ENCODE measurements at places on chromosomes 11 and 22.

DNA sequence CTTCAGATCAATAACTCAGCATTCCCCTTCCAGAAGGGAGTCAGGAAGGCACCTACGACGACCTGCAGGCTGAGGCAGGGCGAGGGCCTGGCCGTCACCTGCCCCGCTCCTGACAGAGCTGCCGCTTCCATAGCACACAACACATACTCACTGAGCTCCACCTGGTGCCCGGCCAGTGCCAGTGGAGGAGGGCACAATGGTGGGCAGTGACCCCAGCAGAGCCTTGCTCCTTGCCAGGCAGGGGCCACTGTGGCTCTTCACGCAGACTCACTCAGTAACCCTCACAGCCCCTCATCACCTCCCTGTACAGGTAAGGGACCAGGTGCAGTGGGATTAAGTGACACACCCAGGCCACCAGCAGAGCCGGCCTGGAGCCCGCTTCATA is 24.6 kb downstream of the LRFN4 start:
- DNase-seq, result no peak

- DNase-seq, result no peak
These were observed 83.9 kb upstream of the MTNR1B start for GRCh38 chr11:92885600-92885999.

DNA sequence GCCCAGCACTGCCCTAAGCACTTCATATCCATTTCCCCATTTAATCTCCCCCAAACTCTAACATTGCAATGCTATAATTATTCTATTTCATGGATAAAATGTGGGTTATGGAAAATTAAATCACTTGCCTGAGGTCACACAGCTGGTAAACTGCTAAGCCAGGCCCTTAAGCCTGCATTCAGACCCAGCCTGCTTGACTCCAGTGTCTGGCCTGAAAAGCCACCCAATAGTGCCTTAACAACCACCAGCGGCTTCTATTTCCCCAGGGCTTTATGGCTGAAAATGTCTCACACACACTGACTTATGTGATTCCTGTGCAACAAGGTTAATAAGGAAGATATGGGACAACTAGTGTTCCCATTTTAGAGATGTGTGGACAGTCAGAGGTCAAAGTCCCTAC is 178.5 kb upstream of the SNX19 start:
- DNase-seq, result no peak

GRCh38 chr11:133840479-133840941 is 4.8 kb downstream of the SPATA19 start:
- DNase-seq, result no peak

- no peak for DNase-seq
These were observed 20.6 kb downstream of the ADM start for GRCh38 chr11:10325277-10326011.

GRCh38 chr22:39296981-39297489 is 22.4 kb downstream of the RPL3 start:
- DNase-seq, result no peak

DNA sequence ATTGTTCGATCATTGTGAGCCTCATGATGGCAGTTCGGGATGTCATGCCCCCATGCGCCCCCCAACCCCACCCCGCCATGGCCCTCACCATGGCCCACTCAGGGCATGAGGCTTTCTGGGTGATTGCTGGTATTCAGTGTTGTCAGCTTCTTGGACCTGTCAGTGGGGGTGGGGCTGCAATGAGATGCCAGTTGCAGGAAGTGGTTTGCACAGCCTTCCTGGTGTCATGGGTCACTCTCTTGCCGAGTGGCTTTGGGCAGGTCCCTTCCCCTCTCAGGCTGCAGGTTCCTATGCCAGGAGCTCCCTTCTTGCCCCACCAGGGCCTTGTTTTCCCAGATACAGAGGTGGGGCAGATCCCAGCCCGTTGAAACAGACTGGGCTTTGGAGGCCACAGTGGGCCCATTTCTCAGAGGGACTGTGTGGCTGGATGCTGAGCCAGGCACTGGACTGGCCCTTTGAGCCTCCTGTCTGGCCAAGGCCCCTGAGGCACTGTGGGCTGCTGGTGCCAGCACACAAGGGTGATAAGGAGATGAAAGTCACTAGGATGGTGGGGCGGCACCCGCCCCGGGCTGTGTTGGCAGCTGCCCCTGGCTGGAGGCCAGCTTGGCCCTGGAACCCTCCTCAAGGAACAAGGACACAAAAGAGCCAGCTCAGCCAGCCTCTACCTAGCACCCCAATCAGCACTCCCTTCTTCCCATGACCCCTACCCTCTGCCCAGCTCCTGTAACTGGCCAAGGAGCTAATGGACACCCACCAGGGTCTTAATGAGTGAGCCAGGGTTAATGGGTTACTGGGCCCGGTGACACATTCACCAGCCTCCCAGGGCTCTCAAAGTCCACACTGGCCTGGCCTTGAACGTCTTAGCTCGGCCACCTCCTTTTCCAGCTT is 1.5 kb upstream of the GGT1 start:
- DNase-seq, result no peak

GRCh38 chr11:14237444-14237961 is 121.5 kb downstream of the RRAS2 start:
- no peak for DNase-seq

GRCh38 chr11:3147257-3147619 is 17.9 kb downstream of the OSBPL5 start:
- DNase-seq, result no peak

DNA sequence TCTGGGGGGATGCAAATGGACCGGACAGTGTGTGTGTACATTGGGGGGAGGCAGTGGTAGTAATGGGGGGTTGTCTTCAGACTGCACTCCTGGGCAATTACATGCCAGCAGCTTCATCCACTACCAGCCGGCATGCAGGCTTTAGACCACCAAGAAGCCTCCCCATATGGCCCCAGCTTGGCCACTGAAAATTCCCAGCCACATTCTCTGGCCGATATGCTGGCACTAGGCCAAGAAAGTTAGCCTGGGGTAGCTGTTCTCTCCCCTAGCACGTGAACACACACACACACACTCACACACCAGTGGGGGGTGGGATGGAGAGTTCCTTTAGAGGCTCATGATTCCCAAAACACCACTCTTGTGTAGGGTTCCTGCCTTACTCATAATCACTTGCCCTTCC is 3.6 kb upstream of the ROBO3 start:
- no peak for DNase-seq

- no peak for DNase-seq
These were observed 3.0 kb downstream of the SAC3D1 start for GRCh38 chr11:65043881-65044501.

DNA sequence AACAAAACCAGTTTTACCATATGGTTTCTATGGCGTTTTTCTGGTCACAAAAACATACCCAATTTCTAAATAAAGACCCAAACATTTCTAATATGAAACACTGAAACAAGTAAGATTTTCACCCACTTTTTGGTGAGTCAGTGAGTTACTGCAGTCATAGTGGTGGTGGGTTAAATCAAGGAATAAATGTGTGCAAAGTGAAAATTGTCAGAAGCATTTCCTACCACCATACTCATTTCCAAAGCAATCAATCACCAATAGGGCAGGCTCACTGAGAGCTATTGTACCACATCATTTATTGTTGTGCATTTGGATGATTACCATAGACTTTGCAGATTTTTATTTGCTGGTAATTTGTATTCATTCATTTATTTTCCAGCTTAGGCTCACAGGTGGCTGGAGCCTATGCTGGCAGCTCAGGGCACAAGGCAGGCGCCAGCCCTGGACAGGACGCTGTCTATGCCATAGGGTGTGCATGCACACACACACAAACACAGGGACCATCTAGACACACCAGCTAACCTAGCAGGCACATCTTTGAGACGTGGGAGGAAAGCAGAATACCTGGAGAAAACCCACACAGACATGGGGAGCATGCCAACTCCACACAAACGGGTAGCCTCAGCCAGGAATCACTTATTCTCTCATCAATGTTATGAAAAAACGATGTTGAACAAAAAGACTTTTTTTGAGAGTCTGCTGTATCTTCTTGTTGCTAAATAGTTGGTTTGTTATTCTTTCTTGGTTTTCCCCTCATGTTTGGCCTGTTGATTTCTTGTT is 5.1 kb downstream of the FAM118B start:
- no peak for DNase-seq

GRCh38 chr22:35637254-35637653 is 11.0 kb upstream of the APOL6 start:
- no peak for DNase-seq

- no peak for DNase-seq
These were observed 67.5 kb upstream of the THY1 start for GRCh38 chr11:119490253-119491006.
